ENCODE measurements at places on chromosomes 2 and 18.

GRCh38 chr18:6885006-6885481 is 155.5 kb downstream of the ARHGAP28 start:
- no peak for DNase-seq

GRCh38 chr2:12543978-12544558 is 172.7 kb upstream of the TRIB2 start:
- DNase-seq: no peak

GRCh38 chr2:155010925-155011324 is 312.4 kb downstream of the KCNJ3 start:
- no peak for DNase-seq

- DNase-seq: no peak
Measured at GRCh38 chr2:68196120-68196716, 38.5 kb downstream of the PNO1 start.

DNA sequence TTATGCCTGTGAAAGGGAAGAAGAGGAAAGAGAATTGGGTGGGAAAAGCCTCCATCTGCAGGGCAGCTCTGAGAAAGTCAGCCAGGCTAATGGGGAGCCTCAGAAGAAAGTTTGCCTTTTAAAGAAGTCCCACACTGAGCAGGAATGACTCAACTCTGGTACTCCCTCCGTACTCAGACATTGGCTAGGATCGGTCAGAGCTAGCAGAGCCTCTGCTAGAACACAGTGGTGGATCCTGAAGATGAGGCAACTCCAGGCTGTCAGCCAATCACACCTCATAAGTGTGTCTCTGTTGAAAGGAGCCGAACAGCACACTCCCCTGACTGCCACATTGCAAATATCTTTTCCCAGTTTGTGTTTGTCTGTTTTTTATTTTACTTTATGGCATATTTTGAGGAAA is 96.9 kb downstream of the HNRNPLL start:
- DNase-seq: no peak

GRCh38 chr2:152534460-152535135 is 182.7 kb downstream of the PRPF40A start:
- DNase-seq: no peak

DNA sequence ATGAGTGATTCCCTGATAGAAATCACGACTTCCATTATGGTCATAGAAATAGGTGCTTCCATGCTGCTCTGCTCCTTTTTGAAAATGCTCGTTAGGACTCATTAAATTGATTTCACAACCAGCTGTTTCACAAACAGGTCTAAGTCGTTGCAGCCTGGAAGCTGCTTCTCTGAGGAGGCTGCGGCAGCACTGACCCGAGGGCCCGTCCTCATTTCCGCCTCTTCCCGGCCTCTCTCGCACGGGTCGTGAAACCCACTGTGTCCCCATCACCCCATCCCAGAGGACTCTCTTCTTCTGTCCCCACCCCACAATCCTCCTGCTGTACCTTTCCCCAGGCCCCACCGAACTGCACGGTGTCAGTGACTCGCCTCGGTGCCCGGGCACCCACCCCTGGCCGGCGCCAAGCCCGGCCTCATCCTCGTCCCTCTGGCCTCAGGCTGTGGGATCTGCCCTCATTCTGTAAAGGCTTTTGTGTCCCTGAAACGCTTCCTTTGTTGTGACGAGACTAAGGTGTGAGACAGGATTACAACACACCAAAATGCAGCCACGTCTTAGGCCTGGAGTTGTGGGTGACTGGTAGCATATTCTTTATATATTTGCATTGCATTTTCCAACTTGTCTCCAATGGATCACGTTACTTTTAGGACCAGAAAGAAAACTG is 112.7 kb upstream of the CTDP1 start:
- DNase-seq: peak; percentile 2

DNA sequence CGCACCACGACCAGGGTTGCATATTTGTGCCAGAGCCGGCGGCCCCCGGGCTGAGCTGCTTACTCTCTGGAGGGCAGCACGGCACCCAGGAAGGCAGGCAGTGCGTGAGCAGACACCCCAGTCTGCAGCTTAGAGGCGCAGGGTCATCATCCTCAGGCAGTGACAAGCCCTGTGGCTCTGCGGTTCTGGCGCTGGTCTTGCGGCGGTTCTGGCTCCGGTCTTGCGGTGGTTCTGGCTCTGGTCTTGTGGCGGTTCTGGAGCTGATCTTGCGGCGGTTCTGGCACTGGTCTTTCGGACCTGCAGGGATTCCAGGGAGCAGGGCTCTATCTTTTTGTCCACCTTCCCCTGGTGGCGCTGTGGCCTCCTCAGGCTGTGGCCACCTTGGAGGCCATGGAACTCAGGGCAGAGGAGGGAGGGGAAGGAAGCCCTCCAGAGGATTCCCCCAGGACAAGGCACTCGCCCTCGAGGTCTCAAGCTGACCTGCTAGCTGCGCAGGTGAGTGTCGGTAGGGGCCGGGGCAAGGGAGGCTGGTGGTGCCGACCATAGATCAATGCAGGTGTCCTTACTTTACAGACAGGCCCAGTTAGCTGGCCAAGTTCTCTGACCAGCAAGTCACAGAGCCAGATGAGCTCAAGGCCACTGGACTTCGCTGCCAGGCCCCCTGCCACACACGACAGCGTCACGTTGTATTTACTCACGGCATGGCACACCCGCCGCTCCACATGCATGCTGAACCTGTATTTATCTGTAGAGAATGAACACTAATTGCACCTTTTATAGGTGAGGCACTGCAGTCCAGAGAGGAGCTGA is 14.9 kb downstream of the ESPNL start:
- DNase-seq: peak; percentile 3

DNA sequence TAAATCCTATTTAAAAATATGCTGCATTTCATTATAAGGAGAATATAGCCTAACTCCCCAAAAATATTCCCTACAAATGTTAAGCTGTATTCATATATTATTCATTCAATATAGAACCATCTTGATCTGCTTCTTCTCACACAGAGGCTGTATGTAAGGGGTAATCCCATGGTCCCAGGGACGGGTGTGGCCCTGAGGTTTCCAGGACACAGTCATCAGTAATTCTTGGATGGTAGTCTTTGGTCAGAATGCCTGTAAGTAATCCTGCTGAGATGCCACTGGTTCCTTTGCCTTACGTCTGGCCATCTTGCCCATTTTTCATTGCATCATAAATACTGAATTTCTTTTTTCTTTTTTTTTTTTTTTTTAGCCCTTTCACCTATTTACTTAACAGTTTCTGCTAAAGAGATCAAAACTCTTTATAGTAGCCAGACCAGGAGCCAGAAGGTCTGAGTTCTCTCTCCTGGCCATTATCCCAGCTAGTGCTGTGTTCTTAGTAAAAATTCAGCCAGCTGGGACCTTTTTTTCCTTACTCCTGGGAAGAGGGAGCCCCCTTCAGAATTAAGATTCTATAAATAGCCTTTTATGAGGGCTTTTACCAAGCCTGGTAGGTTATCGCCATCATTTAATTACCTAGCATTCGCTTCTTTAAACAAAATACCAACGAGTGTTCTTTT is 134.9 kb downstream of the SOX11 start:
- no peak for DNase-seq

- no peak for DNase-seq
Measured at GRCh38 chr18:25350489-25351251, 1.3 kb downstream of the ZNF521 start.
